AG04449 (cell line): ENCODE measurements at places on chromosomes 11 and 22.

- no peak for DNase-seq
Observed at GRCh38 chr22:45329530-45329936, 19.8 kb downstream of the FAM118A start.

DNA sequence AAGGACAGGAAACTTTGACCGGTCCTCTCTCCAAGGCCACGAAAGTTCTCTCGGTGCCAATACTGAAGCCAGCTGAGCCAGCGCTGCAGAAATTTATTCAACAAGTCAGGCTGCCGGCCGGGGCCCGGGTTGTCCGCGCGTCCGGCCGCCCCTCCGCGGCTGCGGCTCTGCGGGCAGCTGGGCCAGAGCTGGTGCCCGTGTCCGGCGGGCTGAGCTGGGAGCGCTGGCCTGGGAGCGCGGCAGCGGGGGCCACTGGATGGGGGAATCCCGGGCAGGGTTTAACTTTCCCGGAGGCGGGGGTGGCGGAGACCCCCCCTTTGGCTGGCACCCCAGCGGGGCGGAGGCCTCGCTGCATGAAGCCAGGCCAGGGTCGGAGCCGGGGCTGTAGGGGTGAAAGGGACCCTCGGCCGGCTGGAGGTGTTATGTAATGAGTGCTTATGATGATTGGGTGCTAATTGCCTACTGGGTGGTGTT lies 12.3 kb upstream of the CACNA1I start:
- DNase-seq, result no peak

GRCh38 chr11:67674442-67674871 lies at the start of gene ALDH3B2:
ALDH3B2 (minus strand) TSS chr11:67674623; CDS start chr11:67666935, 7,688 bp downstream.
- no peak for DNase-seq

DNA sequence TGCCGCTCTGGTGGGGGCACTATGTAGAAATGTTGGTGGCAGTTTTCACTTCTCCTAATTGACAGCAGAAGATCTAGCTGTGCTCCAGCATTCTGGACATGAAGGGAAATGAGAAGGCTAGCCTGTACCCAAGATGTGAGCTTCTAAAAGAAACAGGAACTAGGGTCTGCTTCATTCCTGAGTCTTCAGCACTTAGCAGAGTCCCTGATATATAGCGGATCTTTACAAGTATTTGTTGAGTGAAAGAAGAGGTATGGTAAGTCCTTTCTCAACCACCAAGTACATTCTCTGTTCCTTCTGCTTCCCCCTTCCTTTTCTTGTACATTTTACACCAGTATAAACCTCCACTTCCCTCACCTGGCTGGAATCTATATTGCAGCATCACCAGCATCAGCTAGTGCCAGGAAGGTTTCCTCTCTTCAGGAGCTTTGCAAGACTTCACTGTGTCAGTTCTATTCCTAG lies 408.3 kb upstream of the CADM1 start:
- DNase-seq, result no peak

- no peak for DNase-seq
Observed at GRCh38 chr11:62962391-62962790, 22.4 kb downstream of the SLC22A6 start.

DNA sequence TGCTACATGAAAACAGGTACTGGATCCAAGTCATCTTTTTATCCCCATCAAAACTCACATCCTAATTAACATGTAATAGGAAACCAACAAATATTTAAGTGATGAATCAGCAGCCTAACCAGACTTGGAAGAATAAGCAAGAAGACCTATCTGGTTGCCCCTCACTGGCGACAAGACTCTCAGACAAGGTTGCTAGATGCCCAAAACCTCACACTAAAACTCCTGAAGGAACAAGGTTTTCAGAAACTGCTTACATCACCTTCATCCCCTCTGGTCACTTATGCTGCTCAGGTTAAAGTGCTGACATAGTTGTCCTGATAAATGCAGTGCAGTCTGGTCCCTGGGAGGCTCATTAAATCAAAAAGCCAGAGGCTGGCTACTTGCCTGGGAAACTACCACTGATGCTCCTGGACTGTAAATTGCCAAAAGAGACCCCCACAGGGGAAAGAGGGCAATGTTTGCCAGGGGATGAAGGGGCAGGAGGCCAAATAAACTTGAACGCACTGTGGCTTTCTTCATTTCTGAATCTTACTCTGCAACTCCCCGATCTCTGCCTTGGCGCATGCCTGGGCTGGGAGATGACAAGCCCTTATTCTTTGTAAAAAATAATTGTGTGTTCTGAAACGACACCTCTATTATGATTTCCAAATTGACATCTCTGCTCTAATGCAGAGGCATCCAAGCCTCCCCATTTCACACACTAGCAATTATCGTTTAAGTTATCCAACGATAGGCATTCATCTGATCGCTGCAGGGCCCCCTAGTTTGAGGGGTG lies 72.7 kb downstream of the AMBRA1 start:
- DNase-seq, result peak; percentile 36

DNA sequence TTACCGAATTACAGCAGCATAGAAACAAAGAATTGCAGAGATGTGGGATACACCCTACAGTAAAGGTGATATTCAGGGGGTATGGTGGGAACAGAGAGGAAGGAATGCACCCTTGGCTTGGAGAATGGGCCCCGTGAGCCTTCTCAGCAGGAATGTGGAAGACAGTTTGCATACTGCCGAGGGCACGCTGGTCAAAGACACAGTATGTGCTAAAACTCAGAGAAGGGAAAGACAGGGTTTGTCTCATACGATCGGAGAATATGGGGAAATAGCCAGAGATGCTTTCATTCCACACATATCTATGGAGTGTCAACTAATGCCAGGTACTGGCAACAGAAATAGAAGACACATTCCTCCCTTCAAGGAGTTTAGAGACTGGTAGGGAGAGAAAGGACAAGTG lies 36.9 kb downstream of the UBASH3B start:
- DNase-seq, result no peak

DNA sequence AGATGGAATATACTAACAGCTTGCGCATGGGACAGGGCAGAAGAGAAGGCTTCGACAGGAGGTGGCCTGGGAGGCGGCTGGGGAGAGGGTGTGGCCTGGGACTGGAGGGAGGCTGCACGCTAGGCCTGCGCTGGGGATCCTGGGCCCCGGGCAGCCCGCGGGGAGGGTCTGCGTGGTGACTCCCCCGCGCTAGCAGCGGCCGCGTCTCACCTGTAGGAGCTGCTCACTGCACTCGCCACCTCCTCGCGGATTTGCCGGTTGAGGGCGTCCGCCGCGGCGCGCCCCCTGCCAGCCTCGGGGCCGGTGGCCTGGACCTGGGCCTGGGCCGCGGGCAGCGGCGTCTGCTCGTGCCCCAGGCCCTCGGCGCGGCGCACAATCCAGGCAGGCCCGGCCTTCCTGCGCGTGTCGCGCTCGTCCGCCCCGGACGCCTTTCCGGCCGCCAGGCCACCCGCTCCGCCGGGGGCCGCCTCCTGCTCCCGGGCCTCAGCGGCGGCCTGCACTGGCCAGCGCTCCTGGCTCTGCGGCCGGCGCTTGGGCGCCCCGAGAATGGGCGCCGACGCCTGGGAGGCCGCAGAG lies 1.5 kb downstream of the MAP6 start:
- no peak for DNase-seq

GRCh38 chr11:75925785-75926164 lies 110.8 kb downstream of the UVRAG start:
- DNase-seq, result no peak
